Astrocyte (in vitro differentiated cells and primary cell): ENCODE measurements at places on chromosomes 1 and 21. TPM values are rescaled to one million over a fixed set of nuclear protein-coding genes. Genes with fewer than 3 reads are reported as not detected.

DNA sequence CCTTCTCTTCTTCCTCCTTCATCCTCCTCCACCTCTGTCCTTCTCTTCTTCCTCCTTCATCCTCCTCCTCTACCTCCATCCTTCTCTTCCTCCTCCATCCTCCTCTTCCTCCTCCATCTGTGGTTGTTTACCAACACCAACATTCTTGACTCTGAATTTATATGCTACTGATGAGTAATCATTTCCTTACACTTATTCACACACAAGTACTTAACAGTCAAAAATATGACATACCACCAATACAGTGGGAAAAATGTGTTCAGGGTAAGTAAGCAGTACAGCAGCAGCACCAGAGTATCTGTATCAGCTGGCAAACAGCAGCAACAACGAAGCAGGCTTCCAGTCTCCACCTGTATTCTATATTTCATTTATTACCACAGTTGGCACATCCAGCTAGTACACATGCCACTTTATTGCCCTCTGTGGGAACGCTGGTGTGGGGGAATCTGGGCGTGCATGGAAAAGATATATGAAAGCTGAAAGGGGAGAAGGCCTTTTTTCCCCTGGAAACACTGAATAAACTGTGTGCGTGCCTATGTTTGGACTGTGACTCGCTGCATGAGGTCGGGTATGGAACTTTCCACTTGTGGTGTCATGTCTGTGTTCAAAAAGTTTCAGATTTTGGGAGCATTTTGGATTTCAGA is 16.0 kb downstream of the ADSS2 start:
- DNase-seq = peak; percentile 75

DNA sequence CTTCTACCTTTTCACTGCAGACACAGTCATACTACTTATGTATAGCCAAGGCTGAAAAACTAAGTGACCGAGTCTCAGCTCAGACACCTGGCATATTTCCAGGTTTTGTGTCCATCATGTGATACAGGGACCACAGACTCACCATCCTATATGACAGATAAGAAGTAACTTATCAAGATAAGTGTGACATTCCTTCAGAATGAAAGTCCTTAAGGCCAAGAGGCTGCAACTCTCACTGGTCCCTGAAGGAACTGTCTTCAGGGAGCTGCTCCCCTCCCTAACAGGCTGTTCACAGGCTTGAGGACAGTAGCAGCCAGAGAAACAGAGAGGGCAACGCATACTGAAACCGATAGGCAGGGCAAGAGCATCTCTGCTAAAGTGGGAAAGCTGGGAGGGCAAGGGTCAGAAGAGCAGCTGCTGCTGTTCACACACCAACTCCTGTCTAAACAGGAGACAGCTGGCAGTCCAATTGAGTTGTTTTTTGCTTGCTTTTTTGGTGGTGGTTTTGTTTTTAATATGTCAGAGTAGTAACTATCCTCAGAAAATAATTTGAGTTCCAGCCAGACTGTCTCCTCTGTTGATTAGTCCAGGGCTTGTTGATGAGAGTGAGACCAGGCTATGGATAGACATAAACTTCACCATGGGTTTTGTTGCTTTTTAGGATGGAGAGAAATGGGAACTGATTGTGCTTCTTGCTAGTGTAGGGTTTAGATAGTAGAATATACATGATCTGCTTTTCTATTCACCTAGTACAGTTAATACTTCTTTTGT is 67.7 kb downstream of the MACF1 start:
- DNase-seq = no peak

- peak; percentile 47 for DNase-seq
Observed at GRCh38 chr1:45018599-45019230, 6.7 kb downstream of the UROD start.

DNA sequence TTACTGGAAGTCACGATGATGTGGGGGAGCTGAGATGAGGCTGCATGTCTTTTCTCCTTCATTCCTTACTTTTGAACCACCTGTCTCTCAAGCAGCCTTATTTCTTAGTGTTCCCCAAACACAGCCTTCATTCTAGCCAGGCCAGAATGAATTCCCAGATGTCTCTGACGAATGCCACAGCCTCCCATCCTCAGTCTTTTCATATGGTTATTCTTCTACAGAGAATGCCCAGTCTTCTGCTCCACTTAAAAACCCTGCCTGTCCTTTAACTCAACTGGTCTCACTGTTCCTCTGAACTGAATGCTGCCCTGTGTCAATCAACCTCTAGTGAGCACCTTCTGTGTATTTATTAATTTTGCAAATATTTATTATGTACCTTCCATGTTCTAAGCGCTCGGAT is 156.2 kb downstream of the PLA2G4A start:
- no peak for DNase-seq

DNA sequence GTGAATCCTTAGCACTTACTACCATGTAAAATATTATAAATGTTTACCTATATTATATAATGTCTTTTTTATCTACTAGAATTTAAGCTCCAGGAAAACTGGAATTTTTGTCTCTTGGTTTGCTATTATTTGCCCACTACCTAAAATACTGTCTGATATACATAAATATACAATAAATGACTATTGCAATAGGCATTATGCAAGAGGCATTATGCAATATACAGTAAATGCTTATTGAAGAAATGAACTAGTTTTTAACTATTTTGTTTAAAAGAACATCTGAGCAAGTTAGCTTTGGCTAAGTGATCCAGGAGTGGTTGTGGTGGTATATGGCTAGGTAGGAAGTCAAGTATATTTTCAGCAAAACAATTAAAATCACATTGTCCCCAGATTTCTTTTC is 640.2 kb upstream of the PKN2 start:
- no peak for DNase-seq

- DNase-seq = no peak
Observed at GRCh38 chr1:109977225-109977624, 7.3 kb upstream of the AHCYL1 start.

DNA sequence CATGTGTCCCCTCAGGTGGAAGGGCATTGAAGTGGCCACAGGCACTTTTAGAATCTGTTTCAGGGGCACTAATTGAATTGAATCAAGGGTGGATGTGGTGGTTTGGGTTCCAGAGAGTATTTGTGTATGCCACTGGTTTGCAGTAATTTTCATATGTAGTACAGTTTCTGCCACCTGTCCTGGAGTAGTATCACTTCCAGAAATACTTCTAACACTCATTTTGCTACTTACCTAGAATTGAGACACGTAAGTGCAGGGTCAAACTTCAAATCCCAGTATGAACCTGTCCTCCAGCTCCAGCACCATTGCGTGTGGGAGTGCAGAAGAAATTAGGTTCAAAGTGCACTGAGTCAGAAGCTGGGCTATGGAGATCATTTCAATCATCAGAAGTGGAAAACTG is 26.8 kb downstream of the RSPH1 start:
- no peak for DNase-seq

DNA sequence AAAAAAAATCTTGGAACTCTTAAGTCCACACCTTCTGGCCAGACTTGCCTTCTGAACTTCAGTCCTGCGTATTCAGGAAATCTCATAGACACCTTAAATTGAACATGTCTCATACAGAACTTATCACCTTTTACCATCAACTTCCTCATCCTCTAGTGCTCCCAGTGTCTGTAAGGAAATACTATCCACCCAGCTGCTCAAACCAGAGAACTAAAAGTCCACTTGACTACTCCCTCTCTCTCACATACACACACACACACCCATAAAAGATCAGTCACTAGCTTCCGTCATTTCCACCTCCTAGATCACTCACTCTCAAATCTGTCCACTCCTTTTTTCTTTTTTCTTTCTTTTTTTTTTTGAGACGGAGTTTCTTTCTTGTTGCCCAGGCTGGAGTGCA is 10.9 kb upstream of the CAP1 start:
- no peak for DNase-seq

DNA sequence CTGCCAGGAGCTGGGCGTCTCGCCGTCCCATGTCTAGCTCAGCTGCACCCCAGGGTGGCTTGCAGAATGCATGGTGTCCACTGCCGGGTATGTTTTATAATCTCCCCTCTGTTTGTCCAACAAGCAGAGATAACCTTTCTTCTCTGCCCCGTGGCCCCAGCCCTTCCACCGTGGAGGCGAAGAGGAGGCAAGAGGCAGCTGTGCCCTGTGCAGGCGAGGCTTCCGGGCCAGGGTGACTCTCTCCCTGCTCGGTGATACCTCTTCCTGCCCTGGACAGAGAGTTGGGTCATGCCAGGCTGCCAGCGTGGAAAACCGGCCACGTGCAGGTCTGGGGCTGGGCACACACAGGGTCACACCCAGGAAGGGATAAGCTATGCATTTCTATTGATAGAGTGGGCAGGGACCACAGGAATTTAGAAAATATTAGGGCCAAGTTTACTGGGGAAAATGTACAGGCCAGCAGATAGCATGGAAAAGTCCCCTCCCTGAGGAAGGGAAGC is at the start of gene TFF2:
TFF2 (minus strand) TSS at position 68 of the 500 bp plus-strand sequence; CDS start at position 31, 37 bp downstream.
- no peak for DNase-seq

DNA sequence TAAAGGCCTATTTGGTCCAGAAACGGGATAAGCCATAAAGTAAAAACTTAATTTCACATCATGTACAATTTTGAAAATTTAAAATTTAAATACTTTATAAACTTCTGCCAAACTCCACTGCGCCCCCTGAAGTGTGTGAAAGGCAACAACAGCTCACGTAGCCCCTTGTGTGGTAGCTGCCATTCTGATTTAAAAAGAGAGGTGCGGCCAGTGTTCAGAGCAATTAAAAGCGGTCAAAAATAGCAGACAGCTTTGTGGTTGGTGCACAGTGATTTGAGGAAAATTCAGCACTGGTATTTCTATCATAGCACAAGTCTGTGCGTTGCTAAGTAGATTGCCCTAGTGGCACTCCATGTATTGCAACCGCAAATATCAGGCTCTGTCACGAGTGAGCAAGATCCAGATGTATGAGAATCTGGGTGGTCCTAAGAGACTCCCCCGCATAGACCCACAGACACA is 122.5 kb downstream of the ATG4C start:
- DNase-seq = no peak

GRCh38 chr1:26373281-26373680 is 731 bp upstream of the ZNF683 start:
- no peak for DNase-seq

GRCh38 chr1:211259638-211260126 is 516 bp downstream of the RCOR3 start:
- DNase-seq = no peak

DNA sequence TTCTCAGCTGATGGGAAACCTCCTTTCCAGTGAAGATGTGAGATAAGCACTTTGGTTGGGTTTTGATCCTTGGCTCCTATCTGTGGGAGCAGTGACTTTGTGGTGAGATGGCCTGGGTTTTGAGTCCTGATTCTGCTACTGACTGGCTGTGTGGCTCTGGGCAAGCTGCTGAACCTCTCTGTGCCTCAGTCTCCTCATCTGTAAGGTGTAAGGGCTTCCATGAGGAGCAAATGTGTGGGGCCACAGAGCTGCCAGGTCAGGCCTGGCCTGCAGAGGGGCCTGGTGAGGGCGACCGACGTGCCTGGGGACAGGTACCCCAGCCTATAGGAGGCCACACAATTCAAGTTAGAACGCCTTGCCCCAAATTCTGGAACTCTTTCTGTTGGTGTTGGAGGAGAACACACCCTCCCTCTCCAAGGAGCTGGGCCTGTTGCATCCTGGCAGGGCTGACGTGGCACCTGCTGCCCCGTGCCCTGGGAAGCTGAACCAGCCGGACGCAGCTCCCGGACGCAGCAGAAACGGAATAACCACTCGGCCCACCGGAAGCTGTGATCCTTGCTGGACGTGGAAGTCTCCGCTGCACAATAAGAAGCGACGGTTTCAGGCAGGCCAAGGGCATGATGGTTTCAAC is 62.7 kb downstream of the AGPAT3 start:
- DNase-seq = no peak

GRCh38 chr1:231629132-231629531 is 2.5 kb downstream of the DISC1 start:
- no peak for DNase-seq

DNA sequence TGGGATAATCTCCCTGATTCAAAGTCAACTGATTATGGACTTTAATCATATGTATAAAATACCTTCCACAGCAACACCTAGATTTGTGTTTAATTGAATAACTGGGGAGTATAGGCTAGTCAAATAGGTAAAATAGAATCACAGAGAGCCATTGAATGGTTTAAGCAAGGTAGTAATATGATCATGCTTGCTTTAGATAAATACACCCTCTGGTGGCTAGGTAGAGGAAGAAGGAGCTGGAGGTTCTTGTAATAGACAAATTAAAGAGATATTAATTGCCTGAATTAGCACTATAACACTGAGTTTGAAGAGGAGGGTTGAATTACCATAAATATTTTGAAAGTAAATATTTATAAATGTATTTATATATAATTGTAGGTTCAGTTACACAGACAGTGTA is 40.3 kb downstream of the DIRAS3 start:
- peak; percentile 42 for DNase-seq

GRCh38 chr1:183989078-183989577 is 48.4 kb downstream of the COLGALT2 start:
- peak; percentile 71 for DNase-seq

DNA sequence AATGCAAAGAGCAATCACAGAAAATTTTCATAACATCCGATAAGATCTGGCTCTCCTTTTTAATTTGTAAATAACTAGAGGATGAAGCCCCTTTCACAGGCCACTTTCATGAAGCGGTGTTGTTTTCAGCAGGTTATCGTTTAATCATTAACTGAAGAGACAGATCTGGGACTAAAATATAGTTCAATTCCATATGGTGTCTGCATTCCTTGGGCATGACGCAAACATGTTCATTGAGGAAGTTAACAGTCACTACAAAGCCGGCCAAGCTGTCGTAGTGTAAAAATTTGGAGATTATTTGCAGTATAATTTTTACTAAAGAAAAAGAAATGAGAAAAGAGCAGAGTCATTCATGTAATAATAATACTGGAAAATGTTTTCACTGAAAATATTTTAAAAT is 565.2 kb upstream of the ADAMTS5 start:
- DNase-seq = peak; percentile 14

- DNase-seq = peak; percentile 95
Observed at GRCh38 chr21:29187944-29188343, 57.5 kb downstream of the MAP3K7CL start.

The CYB561D1 gene
- total RNA-seq = 9.4 and 11.9 TPM in 2 replicates

The PEAR1 gene
- 8.5 and 17.3 TPM in 2 replicates for total RNA-seq

The TSPAN2 gene
- total RNA-seq = 23.7 and 32.8 TPM in 2 replicates

The OPRD1 gene
- 0.79 and 1.2 TPM in 2 replicates for total RNA-seq

The VCAM1 gene
- 3.2 and 4.6 TPM in 2 replicates for total RNA-seq
